NCI-H774 (cell line): ENCODE measurements at places on chromosomes 5 and 9.

- DNase-seq = no peak
Observed at GRCh38 chr5:61052882-61053281, 107.9 kb downstream of the NDUFAF2 start.

DNA sequence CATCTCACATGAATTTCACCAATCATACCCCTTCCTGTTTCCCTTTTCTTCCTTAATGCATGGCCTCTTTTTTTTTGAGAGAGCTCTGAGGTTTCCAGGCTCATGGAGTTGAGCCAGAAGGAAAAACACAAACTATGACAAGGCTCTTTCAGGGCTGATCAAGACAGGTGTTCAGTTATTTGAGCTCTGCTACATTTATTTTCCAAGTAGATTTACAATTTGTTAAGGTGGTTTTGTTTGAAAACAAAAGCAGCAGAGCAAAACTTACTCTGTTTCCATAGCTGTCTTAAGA is 62.4 kb upstream of the IL7R start:
- DNase-seq = no peak

DNA sequence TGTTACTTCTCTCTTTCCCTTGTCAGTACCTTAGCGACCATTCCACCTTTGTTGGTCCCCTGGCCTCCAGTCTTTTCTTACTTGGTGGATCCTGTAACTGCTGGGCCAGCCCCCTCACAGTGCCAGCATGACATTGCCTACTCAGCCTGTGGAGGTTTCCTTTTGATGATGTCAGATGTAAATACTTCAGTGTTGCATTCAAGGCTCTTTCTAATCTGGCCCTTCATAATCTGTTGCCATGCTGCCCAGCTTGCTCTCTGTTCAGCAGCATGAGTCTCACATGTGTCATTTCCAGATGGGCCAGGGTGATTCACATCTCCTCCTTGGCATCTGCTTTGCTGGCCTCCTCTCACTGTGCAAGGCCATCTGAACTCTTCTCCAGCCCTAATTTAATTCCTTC is 57.1 kb downstream of the MAST4 start:
- no peak for DNase-seq

DNA sequence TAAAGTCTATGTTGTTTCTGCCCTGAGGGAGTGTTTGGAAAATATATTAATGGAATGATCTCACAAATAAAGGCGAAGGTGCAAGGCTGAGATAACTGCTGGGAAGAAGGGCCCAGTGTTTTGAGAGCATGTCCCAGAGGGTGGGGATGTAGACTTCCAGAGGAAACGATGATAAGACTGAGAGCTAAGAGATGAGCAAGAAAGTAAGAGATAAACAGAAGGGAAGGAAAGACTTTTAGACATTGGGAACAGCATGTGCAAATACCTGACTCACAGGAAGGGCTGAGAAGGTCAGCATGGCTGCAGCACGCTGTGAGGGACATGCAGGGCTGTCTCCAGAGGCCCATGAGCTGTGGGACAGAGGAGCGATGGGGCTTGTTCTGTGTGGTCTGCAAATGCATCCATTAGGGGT is 19.9 kb upstream of the ADRB2 start:
- no peak for DNase-seq

DNA sequence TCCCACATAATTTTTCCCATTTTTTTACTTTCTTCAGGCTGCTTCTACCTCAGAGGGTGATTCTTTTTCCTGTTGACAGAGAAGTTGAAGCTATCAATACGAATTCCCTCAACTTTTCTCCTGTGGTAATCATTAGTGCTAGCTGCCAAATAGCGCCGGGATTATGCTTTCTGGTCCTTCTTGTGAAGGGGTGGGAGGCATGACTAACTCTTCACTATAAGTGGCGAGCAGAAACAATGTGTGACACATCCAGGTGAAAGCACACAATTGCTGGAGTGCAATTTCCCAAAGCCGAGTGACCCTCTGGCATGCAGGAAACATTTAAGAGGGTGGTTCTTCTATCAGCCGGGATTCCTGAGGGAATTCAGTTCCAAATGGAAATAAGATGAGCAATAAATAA is 56.0 kb downstream of the TRPC7 start:
- no peak for DNase-seq

- DNase-seq = no peak
Observed at GRCh38 chr5:6790346-6790865, 77.2 kb downstream of the TENT4A start.

- DNase-seq = no peak
Observed at GRCh38 chr5:125376059-125376641, 629.7 kb upstream of the ZNF608 start.

GRCh38 chr5:75262271-75262670 is 25.6 kb upstream of the ANKRD31 start:
- DNase-seq = no peak

DNA sequence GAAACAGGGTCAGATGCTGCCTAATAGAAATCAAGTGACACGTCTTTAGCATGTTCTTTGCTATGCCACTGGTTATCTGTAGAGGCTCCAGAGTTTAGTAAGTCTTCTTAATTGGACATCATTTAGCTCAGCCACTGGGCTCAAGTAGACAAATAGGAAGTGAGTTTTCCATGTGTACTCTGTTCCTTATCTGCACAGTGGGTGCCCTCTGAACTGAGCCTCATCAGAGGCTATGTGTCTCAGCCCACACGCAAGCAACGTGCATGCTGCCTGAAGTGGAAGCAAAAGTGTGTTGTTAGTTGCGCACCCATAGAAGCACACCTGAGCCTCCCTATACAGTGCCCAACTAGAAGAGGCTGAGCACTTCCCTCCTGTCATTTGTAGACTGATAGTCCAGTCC is 134.7 kb downstream of the SEMA5A start:
- no peak for DNase-seq

DNA sequence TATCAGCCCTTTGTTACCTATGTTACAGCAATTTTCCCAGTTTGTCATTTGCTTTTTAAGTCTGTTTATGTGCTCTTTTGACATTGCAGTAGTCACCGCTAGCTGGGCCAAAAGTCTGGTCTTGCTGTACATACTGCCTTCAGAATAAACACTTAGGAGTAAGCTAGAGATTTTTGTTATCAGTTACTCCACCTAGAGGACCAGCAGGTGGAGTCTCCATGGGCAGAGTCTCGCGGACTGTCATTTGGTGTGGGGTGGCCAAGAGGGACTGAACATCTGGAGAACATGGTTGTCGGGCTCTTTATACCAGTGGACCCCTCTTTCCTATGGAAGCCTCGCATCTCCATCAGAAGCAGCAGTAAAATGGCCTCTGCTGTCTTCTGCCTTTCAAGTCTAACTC is 10.8 kb upstream of the MGAT1 start:
- DNase-seq = no peak

DNA sequence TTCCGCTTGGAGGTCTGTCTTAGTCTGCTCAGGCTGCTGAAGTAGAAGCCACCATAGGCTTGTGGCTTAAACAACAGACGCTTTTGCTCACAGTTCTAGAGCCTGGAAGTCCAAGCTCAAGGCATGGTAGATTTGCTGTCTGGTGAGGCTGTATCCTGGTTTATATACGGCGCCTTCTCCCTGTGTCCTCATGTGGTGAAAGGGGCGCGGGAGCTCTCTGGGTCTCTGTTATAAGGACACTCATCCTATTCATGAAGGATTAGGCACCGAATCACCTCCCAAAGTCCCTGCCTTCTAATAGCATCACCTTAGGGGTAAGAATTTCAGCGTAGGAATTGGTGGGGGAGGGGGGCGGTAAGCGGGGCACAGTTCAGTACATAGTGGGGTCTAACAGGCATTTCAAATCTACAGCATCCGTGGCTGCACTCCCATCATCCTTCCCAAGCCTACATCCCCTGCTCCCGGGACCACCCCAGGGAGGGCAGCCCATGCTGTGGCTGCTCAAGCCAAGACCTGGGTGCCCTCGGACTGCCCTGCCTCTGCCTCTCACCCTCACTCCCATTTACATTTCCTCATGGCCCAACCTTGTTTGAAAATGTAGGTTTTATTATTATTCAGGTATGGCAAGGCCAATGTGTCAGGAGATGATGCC is 15.1 kb upstream of the LPCAT1 start:
- DNase-seq = no peak

DNA sequence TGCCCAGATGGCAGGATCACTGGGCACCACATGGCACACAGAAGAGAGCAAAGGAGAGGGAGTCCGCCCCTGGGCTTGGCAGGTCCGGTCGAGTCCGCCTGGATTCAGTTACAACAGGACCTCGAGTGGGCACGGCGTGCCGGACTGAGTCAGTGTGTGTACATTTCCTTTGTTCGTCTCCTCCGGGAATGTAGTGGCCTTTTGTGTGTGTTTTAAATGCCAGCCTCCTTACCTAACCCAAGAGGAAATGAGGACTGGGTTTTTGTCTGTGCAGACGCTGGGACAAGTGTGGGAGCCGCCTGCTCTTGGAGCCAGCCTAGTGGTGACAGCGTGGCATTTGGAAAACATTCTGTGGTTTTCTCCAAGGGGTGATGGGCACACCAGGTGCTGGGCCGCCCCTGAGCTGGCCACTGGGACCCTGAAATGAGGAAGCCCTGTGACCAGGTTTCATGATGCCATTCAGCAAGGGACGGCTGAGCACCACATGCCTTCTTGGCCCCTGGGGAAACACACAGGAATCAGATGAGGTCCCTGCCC is 9.6 kb downstream of the NEK6 start:
- DNase-seq = peak; percentile 87

DNA sequence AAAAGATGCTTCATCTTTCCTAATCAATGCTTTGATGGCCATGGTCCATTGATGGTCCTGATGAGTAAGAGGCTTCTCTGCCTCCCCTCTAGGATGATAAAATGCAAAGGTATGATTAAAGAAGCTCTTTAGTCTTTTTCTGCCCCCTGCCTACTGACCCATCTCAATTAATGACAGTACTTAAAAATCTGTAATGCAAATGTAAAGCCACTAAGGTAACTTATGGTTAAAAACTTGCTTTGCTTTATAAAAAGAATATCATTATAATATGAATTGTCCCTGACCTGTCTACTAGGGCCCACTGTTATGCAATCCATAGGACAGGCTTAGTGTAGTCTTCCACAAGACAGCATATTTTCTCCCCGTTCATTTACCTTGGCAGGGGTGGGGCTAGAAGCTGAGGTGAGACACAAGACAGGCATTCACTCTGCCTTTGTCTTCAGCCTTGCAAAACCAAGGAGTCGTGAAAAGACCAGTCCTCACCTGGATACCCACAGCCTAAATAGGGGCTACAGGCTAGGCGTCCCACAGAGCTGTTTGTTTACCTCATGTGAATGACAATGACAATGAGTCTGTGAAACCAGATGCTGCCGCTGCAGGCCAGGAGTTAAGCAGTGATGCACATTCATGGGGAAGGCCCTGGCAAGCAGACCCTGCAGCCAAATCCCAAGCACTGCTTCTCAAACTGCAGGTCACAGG is 60.4 kb downstream of the BNC2 start:
- no peak for DNase-seq

DNA sequence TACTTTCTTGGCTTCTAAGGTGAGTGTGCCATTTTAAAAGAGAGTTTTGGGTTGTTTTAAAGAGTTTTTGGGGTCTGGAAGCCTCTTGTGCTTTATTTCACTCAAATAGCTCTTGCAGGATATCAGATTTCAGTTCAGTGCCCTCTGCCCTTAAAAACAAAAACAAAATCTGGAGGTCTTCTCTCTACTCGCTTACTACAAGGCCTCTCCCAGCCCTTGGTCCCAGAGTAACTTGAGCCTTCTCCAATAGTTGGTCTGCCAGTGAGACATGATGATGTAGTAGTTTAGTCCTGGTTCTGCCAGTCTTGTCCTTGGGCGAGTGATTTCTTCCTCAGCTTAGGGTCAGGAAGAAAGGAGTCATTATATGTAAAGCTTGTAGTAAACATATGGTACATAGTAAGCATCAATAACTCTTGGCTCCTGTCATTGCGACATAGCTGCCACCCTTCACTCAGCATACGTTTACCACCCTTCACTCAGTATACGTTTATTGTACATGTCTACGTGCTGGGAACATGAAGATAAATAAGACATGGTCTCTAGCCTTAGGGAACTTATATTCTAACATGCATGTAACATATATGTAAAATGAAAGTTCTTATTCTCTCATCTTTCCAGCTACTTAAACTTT is 147.6 kb downstream of the MAN2A1 start:
- no peak for DNase-seq

DNA sequence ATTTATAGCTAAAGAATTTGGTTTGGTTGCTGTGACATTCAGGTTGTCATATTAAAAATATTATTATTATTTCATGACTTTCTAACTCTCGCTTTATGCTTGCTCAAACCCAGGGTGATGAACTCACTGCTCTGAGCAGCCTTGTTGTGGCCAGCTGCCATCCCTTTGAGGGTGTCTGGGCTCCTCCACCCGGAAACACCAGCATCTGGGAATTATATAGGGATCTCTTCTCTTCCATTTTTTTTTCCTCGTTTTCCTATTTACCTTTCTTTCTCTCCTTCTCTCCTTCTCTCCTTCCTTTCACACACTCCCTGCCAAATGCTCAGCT is 355.8 kb upstream of the SMARCA2 start:
- no peak for DNase-seq

DNA sequence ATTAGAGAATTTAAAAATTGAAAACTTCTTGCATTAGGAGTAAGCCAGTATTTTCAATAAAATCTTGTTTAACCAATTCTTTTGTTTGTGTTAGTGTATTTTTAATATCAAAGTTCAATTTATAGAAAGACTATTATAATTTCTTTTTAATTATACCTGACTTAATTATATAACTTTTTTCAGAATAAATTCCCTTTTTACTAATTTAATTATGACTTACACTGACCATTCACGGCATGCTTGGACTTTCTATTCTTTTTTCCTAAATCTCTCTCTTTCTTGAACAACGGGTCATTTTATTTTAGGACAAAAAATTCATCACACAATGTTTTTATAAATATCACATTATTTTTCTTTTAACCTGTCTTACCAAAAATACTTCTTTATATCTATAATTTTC is 555.3 kb upstream of the PTGER4 start:
- no peak for DNase-seq

GRCh38 chr5:153496835-153497234 is 6.4 kb downstream of the GRIA1 start:
- no peak for DNase-seq

DNA sequence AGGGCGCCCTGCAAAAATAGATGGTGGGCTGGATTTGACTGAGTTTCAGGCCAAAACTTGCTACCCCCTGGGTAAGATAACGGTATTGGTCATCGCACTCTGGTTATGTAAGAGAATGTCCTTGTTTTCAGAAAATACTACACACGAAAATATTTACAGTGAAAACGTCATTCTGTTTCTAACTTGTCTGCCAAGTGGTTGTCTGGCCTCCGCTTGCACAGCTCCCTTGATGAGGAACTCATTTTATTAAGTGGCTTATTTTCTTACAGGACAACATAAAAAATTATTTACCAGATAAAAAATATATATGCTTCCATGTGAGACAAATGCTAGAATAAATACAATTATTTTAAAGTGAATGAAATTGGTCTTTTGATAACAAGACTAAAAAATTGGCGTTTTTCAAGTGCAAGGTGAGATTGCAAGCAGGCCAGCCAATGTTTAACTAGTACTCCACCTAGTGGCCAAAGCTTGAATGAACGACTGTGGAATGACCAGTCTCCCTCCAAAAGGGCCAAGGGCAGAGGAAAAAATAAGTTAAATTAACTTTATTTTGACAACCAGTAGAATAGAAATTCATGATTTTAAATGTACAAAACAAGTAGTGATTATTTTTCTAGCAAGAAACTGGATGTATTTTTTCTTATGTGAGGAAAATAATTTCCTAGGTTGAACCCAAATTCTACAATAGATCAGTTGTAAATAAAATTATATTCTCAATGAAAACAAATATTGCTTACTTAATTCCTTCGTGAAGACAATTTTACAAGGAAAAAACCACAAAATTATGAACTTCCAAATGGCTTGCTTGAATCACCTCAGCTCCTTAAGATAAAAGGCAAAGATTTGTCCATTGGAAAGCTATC is 93.2 kb downstream of the ZFAND5 start:
- DNase-seq = peak; percentile 48
